ENCODE measurements at places on chromosomes 2 and 18.
A peak's percentile ranks its signal among the peaks of the same experiment; 100 is the strongest.

- no peak for DNase-seq
Observed at GRCh38 chr2:240623531-240624010, 1.7 kb upstream of the GPR35 start.

DNA sequence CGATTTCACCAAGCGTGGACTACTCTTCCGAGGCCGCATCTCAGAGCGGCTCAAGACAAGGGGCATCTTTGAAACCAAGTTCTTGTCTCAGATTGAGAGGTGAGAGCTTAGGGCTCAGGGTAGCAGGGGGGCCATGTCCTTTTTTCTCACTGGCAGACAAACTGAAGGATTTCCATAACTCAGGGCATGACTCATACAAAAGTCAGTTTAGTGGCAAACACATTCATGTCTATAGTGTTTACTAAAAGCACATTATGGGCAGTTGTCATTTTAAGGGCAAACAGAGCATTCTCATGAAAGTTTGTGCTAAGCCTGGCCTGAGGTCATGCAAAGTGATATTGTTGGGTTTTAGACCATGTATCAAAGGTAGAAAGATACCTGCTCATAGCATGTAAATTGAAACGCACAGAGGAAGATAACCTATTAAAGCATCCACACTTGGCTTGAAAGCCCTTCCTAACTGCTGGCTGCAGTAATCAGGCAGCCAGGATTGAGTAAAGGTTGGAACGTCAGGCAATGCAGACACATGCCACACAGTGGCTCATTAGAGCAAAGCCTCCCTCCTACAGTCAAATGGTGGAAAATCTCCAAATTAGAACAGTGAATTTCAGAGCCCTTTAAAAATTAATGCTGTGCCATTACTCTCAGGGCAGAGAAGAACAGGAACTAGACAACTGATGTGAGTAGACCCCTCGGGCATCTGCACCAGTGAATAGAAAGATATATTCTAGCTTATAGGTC lies 54.2 kb downstream of the HK2 start:
- no peak for DNase-seq

DNA sequence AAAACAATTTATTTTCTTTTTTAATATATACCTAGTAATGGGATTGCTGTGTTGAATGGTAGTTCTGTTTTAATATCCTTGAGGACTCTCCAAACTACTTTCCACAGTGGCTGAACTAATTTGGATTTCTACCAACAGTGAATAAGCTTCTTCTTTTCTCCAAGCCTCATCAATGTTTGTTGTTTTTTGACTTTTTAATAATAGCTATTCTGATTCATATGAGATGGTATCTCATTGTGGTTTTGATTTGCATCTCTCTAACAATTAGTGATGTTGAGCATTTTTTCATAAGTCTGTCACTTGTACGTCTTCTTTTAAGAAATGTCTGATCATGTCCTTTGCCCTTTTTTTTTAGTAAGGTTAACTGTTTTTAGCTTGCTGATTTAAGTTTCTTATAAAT lies 863.3 kb downstream of the CNTNAP5 start:
- no peak for DNase-seq

DNA sequence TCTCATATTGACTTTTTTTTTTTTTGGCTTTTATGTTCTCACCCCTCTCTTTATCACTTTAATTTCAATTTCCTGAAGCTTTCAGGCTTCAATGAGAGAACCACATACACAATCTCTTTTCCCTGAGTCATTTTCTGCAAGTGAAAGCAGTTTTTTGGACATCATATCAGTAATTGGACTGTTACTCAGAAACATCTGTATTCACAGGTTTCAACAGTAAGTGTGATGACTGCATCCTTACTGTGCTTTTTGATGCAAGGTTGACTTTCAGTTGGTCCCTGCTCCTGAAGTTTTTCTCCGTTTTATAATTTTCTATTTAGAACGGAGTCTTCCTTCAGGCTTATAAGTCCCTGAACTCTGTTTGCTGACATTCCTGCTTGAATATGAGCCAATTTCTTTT lies 70.5 kb upstream of the CCBE1 start:
- no peak for DNase-seq

- DNase-seq, result no peak
Observed at GRCh38 chr2:7026742-7027141, 109.5 kb downstream of the RNF144A start.

DNA sequence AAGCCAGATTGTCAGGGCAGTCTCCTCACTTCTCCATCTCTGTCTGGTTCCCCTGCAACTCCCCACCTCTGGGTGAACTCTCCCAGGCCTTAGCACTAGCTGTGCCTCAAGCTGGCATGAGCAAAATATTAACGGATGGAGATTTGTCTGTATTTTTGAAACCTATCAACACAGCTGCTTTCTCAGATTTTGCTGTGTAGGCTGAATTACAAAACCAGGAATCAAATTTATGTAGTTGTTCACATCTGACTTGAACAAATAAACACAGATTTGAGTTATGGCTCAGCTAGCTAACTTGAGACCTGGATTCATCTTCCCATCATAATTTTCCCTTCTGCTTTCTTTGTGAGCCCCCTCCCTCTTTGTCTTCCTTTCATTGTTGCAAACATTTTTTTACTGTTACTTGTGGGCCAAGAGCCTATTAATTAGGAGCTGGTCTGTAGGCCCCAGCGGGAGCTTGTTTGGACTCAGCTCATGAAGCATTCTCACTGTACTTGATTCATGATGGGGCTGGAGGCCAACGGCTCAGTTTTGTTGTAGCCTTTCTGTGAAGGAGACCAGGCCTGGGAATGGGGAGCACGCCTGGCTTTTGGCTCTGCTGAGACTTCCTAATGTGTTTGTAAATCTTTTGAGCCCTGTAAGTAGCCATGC lies 164.1 kb upstream of the GATA6 start:
- no peak for DNase-seq

DNA sequence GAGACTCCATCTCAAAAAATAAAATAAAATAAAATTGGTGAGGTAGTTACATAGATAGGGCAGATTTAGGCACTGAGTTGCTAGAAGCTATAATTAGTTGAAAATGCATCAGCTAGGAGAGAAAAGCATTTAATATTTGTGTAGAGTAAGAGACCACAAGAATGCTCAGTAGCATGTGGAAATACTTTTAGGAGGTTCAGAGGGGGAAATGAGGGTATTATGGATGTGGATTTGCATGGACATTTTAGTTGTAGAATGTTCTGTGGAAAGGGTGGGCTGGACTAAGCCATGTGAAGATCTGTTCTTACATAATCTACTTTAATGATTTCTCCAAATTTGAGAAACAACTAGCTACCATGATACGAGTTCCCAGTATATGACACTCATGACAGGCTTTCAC lies 95.5 kb downstream of the ATP9B start:
- no peak for DNase-seq

GRCh38 chr2:104321796-104322349 lies 532.0 kb upstream of the POU3F3 start:
- no peak for DNase-seq

DNA sequence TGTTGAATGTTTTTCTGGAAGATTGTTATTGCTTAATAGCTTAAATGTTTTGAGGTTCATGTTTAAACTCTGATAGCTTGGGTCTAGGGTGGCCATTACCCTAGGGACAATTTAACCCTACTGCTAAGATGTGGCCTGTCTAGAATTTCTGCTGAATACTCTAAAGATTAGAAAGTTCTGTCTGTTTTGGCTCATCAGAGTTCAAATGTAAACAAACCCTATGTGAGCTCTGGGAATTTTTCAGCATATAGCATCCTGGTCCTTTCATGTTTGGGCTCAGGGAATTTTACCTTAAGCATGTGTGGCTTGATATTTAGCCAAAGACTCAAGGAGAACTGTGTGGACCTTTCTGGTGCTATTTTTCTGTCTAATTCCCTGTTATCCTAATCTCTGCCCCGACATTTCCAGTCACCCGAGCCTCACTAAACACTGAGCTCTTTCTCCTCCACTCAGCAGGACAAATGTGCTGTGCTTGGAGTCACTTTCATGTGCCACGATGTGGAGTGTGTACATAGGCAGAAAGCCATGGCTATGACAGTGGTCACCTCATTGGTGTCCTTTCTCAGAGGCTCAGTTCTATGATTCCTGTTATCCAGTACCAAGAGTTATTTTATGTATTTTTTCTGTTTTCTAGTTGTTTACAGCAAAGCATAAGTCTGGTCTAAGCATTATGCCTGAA lies 492.5 kb upstream of the SPHKAP start:
- DNase-seq, result no peak

DNA sequence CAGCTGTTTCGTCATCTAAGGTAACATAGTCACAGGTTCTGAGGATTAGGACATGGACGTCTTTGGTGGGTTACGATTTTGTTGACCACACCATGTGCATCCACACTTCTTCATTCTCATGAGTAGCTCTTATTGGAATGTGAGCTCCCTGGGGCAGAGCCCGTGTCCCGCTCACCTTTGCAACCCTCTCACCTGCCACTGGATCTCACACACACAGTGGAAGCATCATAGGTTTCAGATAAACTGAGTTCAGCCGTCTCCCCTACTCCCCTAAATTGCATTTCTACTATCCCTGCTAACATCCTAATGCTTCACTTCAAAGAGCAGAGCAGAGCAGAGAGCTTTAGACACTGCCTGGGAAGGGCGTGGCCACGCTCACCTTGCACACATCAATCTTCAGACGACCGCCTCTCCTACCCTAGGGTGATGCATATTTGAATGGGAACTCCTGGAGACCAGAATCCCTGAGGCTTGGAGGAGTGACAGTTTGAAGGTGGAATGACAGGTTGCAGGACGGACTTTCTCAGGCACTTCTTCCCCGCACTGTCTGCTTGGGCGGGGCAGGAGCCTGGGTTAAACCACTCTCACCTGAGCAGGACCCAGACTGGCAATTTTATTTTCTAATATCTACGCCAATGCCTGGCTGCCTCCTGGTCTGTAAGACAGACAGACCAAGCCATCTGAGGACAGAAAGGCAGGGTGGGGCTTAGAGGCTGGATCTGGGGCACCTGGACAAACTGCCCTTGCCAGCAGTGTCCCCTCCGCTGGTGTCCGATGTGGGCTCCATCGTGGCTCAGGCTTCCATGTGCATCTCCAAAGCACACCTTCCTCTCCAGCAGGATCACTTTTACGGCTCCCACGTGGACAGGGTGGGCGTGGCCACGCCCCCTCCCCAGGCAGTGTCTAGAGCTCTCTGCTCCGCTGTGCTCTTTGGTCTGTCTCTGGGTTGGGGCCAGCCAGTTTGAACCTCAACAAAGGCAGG lies 229.5 kb upstream of the COPS8 start:
- no peak for DNase-seq

DNA sequence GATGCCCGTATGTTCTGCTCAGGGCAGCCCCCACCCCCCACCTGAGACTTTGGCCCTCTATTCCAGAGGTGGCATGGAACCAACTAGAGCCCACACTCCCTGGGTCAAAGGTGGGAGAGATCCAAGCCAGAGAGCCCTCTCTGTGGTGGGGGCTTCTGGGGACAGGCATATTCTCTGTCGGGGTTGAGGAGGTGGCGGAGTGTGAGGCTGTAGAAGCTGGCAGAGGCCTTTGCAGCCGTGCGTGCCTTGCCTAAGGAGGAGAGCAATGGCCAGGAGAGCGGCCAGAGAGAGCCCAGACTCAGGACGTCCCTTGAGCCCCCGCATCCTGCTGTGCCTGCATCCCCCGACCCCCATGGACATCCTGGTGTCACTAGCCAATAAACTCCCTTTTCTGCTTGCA lies 79.2 kb upstream of the HPCAL1 start:
- no peak for DNase-seq

- no peak for DNase-seq
Observed at GRCh38 chr2:45981384-45981930, 315.8 kb upstream of the EPAS1 start.

DNA sequence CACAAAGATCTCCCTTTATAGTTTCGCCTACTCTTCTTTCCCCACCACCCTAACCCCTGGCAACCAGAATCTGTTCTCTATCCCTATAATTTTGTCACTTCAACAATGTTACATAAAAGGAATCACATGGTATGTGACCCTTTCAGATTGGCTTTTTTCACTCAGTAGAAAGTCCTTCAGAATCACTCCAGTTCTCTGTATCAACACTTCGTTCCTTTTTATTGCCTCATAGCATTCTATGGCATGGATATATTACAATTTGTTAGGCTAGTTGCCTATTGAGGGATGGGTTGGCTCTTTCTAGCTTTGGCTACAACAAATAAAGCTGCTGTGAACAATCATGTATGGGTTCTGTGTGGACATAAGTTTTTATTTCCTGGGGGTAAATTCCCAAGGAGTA lies 163.1 kb downstream of the RPIA start:
- no peak for DNase-seq

- DNase-seq, result peak; percentile 49
Observed at GRCh38 chr2:177148477-177149154, 64.0 kb upstream of the HNRNPA3 start.

DNA sequence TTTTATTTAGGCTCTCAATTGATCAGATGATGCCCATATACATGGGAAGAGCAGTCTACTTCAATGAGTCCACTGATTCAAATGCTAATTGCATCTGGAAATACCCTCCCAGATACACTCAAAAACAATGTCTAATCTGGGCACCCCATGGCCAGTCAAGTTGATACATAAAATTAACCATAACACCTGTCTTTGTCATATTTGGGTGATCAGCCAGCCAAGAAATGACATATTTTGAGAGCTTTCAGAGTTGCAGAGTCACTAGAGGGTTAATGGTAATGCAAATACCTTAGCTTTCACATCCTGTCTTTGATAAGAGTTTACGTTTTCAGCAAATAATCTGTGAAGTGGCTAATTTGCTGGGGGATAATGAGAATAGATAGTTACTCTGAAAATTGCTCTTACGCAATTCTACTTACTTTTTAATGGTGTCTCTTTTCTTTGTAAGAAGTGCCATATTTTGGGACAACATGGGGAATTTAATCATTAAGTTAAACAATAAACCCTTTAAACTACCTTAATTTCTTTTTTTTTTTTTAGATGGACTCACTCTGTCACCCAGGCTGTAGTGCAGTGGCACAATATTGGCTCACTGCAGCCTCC lies 49.1 kb downstream of the CCDC195 start:
- DNase-seq, result no peak

DNA sequence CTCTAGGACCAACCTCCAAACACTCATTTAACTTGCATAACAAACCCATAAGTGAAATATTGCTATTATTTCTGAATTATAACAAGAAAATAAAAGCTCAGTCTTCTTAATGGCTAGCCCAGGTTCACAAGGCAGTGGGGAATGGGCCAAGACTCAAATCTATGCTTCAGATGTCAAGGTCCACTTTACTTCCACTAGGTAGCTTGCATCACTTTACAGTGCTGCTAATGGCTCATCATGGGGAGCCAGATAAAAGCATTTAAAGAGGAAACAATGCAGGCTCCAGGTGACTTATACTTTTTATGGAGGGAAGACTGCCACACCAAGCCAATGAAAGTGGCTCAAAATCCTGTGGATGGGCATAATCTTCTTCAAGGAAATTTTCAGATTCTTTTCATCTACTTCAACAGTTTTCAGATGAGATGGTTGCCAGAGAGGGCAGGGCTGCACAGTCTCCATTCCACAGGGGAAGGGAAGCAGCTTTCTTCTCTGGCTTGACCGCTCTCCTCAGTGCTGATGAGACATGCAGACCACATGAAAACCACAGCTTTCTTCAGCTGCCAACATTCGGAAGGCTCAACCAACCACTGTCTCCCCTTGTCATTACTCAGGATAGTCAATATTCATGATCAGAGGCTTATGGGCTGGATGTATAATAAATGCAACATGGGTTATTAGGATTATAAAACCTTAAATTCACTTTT lies 361.9 kb upstream of the MEX3C start:
- DNase-seq, result no peak

- no peak for DNase-seq
Observed at GRCh38 chr2:227095346-227095745, 68.7 kb downstream of the COL4A4 start.

Measured in stimulated activated CD8-positive, alpha-beta memory T cell treated with anti-CD3 and anti-CD28 coated beads, Interleukin-7, amount 100 ng/mL, for 4 hours (primary cell).